ENCODE measurements at places on chromosomes 2 and 18. TPM values are rescaled to one million over a fixed set of nuclear protein-coding genes. Genes with fewer than 3 reads are reported as not detected.

GRCh38 chr2:239726631-239727181 is 298.4 kb downstream of the NDUFA10 start:
- H3K27me3 ChIP-seq: no peaks in the 10 kb centered on the region
- no peaks in the 10 kb centered on the region for H3K36me3 ChIP-seq
- no peaks in the 10 kb centered on the region for H3K4me1 ChIP-seq
- H3K4me3 ChIP-seq: no peak overlapping the region
- no peak overlapping the region for H3K27ac ChIP-seq

Gene SLC16A14
- 0.56 TPM for total RNA-seq

DNA sequence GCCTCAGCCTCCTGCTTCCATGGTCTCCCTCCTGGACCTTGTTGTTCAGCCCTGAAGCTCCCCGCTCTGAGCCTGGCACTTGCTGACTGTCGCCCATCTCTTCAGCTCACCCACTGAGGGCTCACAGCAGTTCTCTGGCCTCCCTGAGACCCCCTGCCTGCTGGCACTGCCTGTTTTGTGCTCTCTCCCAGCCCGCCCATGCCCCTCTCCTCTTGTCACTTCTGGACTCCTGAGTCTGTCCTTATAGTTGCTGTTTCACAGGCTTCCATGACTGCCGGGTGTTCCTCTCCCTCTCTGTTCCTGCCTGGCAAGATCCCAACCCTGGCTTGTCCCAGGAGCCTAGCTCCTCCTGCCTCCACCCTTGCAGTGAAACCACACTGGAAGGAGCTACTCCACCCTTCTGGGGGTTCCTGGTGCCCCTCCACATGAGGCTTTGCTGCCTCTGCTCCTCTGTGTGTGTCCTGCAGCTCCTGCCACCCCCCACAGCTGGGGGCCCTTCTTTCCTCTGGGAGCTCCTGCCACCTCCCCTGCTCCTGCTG is 110.6 kb downstream of the CEP192 start:
- peaks cover 53% of the 10 kb centered on the region for H3K36me3 ChIP-seq
- no peak overlapping the region for H3K4me3 ChIP-seq
- H3K4me1 ChIP-seq: no peaks in the 10 kb centered on the region
- H3K27me3 ChIP-seq: no peaks in the 10 kb centered on the region
- DNase-seq: no peak

Gene SNRNP27
- 8.8 TPM for total RNA-seq

- H3K4me3 ChIP-seq: no peak overlapping the region
- peaks cover 4% of the 10 kb centered on the region for H3K27me3 ChIP-seq
- no peaks in the 10 kb centered on the region for H3K36me3 ChIP-seq
- no peaks in the 10 kb centered on the region for H3K4me1 ChIP-seq
- H3K27ac ChIP-seq: no peak overlapping the region
Measured at GRCh38 chr2:98923244-98923940, 12.6 kb downstream of the CRACDL start.

DNA sequence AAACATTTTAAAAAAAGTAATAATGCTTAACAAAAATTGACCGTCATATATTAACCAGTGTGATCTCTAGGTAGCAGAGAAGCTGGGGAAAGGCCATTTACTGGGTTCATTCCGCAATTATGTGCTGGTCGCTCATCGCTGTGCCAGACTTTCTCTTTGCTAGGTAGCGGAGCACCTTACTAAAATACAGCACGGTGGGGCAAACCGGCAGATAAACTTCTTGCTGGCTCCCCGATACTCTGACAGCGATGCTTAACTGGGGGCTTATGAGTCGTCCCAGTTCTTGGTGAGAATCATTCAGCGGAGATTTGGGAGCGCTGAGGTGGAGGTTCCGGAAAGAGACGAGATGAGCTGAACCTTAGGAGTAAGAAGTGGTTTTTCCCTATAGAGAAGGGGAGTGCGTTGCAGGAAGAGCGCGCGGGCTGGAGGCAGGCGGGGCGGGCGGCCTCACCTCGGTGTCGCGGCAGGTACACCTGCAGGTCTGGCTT is 605 bp downstream of the C2orf68 start:
- H3K27me3 ChIP-seq: no peaks in the 10 kb centered on the region
- no peak for DNase-seq

DNA sequence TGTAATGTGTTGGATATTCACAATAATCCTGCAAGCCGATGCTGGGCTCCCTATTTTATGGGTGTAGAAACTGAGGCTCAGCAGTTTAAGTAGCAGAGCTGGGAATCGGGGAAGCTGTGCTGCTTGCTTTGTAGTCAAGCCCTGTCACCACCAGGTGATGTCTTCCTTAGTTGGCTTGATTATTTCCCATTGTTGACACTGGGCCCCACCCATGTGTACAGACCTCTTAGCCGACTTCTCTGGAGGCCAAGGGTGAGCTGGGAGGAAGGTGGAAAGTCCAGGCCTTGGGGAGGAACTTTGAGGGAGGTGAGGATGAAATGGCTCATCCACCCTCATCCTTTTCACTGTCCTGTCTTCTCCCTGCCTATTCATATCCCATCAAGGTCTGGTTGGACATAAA is 60.0 kb downstream of the CAPN13 start:
- no peak overlapping the region for H3K27ac ChIP-seq
- no peaks in the 10 kb centered on the region for H3K36me3 ChIP-seq
- no peaks in the 10 kb centered on the region for H3K4me1 ChIP-seq
- no peak for DNase-seq
- peaks cover 21% of the 10 kb centered on the region for H3K27me3 ChIP-seq

- H3K4me1 ChIP-seq: peaks cover 29% of the 10 kb centered on the region
- DNase-seq: no peak
- no peak overlapping the region for H3K4me3 ChIP-seq
Measured at GRCh38 chr18:11322716-11323115, 173.3 kb upstream of the PIEZO2 start.

GRCh38 chr2:144240656-144241339 is 279.1 kb downstream of the ZEB2 start:
- DNase-seq: no peak
- no peaks in the 10 kb centered on the region for H3K4me1 ChIP-seq
- no peak overlapping the region for H3K27ac ChIP-seq
- no peak overlapping the region for H3K4me3 ChIP-seq
- H3K27me3 ChIP-seq: no peaks in the 10 kb centered on the region
- H3K36me3 ChIP-seq: no peaks in the 10 kb centered on the region

DNA sequence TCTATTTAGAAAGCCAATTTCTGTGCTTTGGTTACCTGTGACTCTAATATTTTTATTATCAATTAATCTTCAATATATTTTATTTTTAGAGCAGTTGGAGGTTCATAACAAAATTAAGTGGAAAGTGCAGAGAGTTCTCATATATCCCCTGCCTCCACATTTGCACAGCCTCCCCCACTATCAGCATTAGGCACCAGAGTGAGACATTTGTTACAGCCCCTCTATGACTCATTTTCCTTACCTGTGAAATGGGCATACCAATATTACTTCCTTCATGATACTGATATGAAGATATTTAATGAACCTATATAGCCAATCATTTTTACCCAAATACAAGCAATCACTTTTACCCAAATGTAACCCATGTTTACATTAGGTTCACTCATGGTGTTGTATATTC is 34.0 kb upstream of the CYTIP start:
- no peak overlapping the region for H3K27ac ChIP-seq
- H3K4me1 ChIP-seq: no peaks in the 10 kb centered on the region

Gene TUBA3D
- not detected for total RNA-seq

Gene TLX2
- not detected for total RNA-seq

DNA sequence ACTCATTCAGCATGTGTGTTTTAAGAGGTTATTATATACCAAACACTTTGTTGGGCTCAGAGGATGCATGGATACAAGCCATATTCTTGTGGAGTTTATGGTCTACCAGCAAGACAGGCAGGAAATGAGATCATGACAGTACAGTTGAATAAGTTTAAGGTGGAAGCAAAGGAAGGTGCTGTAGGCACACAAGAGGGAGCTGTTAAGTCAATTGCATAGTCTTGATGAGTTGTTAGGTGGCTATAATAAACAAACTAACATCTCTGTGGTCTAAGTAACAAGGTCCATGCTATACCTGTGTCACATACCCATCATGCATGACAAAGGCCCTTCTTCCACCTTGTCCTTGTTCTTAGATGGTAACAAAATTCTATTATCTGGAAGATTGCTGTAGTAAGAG is 538.3 kb downstream of the CNTNAP5 start:
- H3K27ac ChIP-seq: no peak overlapping the region
- no peaks in the 10 kb centered on the region for H3K36me3 ChIP-seq
- DNase-seq: no peak
- no peaks in the 10 kb centered on the region for H3K27me3 ChIP-seq
- H3K4me3 ChIP-seq: no peak overlapping the region
- H3K4me1 ChIP-seq: no peaks in the 10 kb centered on the region

DNA sequence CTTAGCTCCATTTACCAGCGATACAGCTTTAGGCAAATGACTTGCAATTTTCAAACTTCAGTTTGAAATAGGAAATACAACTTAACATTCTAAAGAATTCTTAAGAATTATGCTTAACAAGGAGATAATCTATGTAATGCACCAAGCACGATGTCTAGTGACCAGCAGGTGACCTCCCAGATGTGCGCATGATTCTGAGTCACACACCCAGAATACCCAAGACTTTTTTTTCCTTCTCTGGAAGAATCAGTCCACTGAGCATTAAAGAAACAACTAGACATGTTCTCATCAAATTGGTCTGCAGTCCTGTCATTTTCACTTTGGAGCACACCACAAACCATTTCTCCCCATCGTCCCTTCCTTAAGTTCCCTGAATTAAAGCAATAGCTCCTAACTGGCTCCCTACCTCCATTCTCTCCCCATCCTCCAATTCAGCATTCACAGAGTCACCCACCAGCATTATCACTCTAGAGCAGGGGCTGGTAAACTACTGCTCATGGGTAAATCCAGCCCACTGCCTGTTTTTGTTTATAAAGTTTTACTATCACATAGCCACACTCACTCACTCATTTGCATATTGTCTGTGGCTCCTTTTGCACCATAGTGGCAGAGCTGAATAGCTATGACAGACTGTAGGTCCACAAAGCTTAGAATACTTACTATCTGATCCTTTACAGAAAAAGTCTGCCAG is 13.2 kb downstream of the EVA1A start:
- peak; percentile 88 for DNase-seq
- no peak overlapping the region for H3K4me3 ChIP-seq
- H3K4me1 ChIP-seq: peaks cover 11% of the 10 kb centered on the region
- H3K27me3 ChIP-seq: no peaks in the 10 kb centered on the region

DNA sequence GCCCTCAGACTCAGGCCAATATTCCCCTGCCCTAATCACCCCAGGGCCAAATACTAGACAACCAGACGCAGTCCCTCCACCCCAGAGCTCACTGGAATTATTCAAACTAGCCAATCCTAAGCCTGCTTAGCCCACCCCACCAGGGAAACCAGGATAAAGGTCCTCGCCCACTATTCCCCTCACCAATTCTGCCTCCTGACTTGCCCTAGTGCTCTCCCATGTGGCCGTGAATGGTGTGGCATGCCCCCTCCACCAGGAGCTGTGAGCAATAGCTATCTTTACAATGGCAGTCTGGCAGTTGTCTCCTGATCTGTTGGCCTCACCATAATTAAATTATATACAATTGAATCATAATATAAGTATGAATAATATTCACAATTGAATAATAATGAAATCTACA is 42.3 kb downstream of the FAM124B start:
- no peaks in the 10 kb centered on the region for H3K36me3 ChIP-seq
- H3K27ac ChIP-seq: no peak overlapping the region
- DNase-seq: no peak
- H3K4me3 ChIP-seq: no peak overlapping the region
- peaks cover 14% of the 10 kb centered on the region for H3K27me3 ChIP-seq
- no peaks in the 10 kb centered on the region for H3K4me1 ChIP-seq

Gene CDK15
- total RNA-seq: 33.0 TPM

Gene GALNT3
- total RNA-seq: 2.0 TPM

Gene ZSCAN30
- 16.9 TPM for total RNA-seq

Gene DYNAP
- not detected for total RNA-seq
